ENCODE measurements at places on chromosomes 12 and 14.

DNA sequence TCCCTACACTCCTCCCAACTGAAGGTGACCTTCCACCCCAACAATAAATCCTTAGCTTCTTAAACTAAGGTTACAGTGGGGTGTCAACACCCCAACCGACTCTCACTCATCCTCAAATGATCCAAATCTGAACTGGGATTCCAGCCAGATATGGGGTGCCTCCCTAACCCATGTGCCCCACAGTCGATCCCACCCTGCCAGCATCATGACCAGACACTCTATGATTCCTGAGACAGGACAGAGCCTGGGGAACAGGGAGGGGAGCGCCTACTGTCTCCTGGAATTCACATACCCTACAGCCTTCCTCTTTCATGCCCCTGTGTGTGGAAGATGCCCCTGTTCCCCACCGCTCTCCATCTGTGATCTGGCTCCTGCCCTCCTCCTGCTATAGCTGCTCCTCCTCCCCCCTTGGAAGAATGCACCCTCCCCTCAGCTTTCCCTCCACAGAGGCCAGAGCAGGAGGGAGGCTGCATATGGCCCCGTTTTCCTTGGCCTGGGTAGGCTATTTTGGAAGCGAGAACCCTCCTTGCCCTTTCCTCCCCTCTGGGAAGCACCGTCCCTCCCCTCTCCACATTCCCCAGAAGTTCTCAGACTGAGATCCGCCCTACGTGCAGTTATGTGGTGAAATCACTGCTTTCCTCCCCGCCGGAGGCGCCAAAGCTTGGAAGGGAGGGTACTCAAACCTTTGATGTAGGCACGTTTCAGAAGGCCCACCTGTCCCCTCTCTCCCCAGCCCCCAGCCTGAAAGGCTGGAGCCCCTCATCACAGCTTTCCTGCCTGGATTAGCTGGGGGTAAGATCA is 48.0 kb downstream of the SMUG1 start:
- peak; percentile 24 for DNase-seq

GRCh38 chr14:104957146-104958113 is 20.7 kb downstream of the AHNAK2 start:
- DNase-seq, result no peak

GRCh38 chr12:42085594-42085993 is 59.1 kb downstream of the GXYLT1 start:
- DNase-seq, result no peak

DNA sequence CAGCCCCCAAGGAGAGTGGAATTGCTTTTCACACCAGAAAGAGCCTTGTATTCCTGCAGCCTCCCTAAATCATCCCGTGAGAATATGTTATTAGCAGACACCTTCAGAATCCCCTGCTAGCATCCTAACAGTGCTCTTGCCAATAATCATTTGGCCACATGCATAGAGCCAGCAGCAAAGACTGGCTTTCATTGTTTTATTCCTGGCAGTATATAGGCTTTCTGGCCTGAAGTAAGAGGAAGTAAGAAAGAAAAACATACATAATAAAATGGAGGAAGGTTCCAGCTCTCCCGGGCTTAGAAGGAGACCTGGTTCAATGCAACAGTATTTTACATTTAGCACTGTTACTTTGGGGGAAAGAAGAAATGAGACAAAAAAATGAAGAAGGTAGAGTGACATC is 176.7 kb upstream of the ATF7IP start:
- DNase-seq, result no peak

DNA sequence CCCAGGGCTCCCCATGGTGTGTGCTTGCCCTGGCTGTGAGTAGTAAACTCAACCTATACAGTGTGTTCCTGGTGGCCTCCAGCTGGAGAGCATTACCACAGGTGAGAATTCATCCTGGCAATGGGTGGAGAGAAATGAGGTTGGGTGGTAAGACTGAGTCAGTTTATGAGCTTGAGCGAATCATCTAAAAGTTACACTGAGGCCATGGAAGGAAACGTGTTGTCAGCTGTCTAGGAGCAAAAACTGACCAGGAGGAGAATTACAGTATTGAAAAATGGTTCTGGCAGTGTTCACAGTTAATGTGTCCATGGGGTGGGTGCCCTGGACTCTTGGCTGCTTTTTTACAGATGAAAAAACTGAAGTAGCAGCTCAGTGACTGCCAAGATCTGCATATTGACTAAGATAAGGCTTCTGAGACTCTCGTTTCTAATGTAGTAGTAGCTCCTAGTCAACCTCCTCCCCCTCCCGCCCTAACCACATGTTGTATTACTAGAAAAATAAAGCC is 202.0 kb upstream of the AMIGO2 start:
- DNase-seq, result no peak

DNA sequence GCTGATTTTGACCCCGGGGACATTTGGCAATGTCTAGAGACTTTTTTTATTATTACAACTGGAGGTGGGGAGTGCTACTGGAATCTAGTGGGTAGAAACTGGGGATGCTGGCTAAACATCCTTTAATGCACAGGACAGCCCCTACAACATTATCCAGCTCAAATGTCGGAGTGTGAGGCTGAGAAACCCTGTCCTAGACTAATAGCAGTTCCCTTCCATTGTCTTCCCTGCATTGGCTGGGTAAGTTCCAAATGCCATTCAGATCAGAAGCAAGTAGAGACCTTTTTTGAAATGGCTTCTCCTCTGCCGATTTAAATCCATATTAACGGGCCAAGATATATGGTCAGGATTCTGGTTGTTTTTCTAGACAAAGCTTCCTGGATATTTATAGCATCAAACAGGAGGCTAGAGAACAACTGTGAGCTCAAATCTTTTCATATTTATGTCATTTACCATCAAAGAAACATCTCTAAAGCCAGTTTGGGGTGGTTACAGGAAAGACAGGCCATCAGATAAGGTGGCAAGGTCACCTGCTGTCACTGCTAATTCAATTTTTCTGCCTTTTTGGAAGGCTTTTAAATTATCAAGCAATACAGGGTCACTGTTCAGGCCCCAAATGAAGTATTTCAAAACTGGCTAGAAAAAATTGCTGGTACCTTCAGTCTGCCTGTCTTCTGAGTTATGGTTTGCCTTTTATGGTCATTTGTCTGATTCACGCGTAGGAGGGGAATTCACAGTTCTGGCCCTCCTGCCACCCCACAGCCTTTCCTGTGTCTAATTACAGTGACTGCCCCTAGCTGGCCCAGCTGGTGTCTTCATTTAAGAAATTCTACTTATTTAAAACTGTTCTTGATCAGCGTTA is 20.1 kb upstream of the AKAP5 start:
- peak; percentile 92 for DNase-seq

DNA sequence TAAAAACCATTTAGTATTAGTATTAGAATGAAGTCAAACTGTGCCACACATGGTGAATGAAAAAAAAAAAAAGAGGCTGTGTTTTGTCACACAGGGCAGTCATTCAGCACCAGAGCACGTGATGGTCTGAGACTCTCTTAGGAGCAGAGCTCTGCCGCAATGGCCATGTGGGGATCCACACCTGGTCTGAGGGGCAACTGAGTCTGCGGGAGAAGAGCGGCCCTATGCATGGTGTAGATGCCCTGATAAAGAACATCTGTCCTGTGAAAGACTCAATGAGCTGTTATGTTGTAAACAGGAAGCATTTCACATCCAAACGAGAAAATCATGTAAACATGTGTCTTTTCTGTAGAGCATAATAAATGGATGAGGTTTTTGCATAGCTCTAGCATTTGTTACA is 12.2 kb upstream of the BDKRB1 start:
- DNase-seq, result no peak

DNA sequence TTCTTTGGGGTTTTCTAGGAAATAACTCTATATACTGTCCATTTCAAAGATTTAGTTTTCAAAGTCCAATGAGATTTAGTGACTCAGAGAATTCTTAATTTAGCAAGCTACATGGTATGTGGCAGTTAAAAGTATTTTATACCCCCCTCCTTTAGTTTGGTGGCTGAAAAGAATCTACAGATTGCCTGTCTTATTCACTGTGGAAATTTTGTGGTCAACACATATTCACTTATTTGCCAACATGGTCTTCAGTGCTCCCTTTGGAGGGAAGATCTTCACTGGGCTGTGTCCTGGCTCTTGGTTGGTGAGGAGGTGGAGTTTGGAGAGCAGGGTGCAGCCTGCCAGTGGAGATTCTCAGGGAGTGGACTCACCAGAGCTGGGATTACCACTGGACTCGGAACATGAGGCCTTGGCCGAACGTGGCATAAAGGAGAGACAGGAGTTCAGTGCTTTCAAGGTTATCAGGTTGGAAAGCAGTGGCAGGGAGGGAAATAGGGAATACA is 39.8 kb downstream of the SAMD4A start:
- DNase-seq, result peak; percentile 95

DNA sequence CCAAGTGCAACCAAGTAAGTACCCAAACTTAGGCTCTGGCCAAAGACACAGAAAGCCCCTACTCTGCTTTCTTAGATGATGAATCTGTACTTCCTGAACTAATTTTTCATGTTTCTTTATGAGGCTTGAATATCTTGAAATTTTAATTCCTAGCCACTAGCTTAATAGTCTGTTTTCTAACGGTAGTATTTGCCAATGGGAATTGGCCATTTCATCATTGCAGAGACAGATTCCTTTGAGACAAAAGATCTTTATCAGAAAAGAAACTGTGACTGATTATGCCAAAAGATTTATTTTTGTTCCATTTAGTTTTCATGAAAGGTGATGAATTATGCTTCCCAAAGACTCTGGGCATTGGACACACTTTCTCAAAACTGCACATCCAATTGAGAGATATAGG is 48.7 kb downstream of the DAD1 start:
- DNase-seq, result no peak

DNA sequence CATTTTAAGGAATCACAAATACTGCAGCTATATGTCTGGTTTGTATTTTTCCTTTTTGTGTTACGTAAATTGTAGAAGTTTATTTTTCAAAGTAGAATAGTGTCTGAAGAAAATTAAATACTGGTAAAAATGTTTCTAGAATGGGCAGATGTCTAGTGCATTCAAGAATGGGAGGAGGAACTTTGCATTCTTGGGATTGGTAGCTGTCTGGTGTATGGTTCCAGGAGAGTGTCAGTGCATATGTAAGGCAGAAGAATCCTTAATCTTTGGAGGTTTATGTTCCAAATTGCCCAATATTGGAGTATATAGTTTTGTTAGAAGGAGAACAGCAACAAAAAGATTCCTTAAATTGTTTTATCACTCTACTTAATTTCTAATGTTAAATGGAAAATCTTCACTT is 13.5 kb downstream of the PAPOLA start:
- peak; percentile 24 for DNase-seq

- peak; percentile 73 for DNase-seq
Measured at GRCh38 chr12:65911321-65911720, 87.0 kb downstream of the HMGA2 start.

GRCh38 chr14:76331328-76332011 is 44.5 kb upstream of the ESRRB start:
- DNase-seq, result no peak

DNA sequence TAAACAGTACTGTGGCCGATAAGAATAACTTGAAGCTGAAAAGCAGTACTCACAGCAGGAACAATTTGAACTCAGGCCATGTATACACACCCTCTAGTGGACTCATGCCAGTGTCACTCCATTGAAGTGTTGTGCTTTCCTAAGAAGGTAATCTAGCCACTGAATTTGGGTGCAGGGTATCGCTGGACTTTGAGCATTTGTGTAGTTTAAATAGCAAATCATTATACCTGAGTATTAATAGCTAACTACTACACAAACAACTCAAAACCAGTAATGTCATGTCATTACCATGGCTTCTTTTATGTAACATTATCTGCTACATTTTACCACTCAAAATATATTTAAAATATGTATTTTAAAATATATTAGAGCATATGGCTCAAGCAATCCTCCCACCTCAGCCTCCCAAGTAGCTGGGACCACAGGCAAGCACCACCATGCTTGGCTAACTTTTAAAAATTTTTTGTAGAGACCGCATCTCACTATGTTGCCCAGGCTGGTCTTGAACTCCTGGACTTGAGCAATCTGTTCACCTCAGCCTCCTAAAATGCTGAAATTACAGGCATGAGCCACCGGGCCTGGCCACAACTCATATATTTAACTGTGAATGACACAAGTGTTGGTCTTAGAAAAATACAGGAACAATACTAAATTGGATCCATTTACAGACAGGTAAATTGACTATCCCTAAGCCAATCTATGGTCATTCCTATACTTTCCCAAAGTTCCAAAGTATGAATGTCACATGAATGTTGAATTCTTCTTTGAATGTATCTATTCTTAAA is 25.6 kb upstream of the ARID4A start:
- peak; percentile 14 for DNase-seq

DNA sequence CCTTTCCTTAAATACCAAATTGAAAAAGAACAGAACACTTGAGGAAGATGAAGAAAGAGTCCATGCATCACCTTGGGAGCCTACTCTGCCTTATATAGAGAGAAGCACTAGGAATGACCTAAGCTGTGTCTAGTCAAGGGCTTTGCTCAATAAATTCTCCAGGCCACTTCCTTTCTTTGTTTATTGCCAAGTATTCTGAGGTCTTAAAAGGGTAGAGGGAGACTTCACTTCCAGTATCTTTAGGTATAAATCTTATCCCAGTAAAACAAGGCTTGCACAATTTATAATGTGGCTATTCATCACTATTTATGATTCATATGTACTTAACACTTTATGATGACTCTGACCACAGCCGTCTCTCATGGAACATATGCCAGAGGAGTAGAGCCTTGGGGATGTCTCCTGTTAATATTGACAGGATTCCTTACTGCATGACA is 85.1 kb upstream of the ARHGAP5 start:
- DNase-seq, result peak; percentile 24

DNA sequence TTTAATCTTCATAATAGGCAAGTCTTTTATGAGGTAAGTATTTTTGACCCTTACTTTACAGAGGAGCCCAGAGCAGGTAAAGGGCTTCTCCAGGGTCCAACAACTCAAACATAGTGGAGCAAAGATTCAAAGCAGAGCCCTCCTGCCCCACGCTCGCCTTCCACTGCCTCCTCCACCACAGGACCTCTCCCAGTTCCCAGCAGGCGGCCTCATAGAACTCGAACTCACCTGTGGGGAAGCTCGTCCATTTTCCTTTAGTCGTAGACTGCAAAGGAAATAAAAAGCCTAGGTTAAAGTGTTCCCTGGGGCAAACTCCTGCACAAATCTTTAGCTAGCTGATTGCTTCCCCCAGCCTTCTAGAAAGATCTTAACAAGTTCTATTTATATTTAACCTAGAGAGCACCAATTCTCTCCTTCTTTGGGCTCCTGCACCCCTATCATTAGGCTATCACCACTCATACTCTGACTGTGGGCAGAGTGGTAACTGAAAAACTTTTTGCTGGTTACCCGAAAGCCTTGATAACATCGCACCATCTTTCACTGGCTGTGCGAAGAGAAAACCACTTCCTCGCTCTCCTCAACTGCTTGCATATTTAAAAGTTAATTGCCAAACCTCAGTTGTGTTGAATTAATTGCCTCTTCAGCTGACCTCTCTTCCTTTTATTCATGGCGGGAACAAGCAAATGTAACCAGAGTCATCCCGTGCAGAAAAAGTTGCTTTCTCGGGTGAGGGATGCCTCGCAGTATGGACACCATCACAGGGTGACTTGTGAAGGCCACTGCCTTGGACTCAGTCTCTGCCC is 299.6 kb downstream of the DPF3 start:
- no peak for DNase-seq

- DNase-seq, result peak; percentile 88
Measured at GRCh38 chr12:46773586-46774321, 52.0 kb downstream of the SLC38A4 start.

- peak; percentile 11 for DNase-seq
Measured at GRCh38 chr12:54725233-54725843, 77.2 kb upstream of the DCD start.

Measured in fibroblast of skin of back (primary cell).